ENCODE measurements at places on chromosomes 7 and 10.
A peak's percentile ranks its signal among the peaks of the same experiment; 100 is the strongest.

- H3K36me3 ChIP-seq, result no peaks in the 10 kb centered on the region
- H3K4me3 ChIP-seq, result no peak overlapping the region
- H3K27me3 ChIP-seq, result no peaks in the 10 kb centered on the region
- no peak for DNase-seq
Measured at GRCh38 chr10:24849051-24849450, 103.4 kb downstream of the PRTFDC1 start.

GRCh38 chr7:45704683-45705016 is 130.5 kb downstream of the ADCY1 start:
- H3K27ac ChIP-seq, result no peak overlapping the region
- DNase-seq, result no peak
- H3K4me1 ChIP-seq, result no peaks in the 10 kb centered on the region
- no peaks in the 10 kb centered on the region for H3K27me3 ChIP-seq
- H3K36me3 ChIP-seq, result no peaks in the 10 kb centered on the region

- H3K36me3 ChIP-seq, result no peaks in the 10 kb centered on the region
- peak overlapping the region; percentile 55 for H3K4me3 ChIP-seq
- H3K27me3 ChIP-seq, result no peaks in the 10 kb centered on the region
- peaks cover 15% of the 10 kb centered on the region for H3K4me1 ChIP-seq
- DNase-seq, result no peak
Measured at GRCh38 chr10:7471720-7472367, 61.0 kb upstream of the SFMBT2 start.

DNA sequence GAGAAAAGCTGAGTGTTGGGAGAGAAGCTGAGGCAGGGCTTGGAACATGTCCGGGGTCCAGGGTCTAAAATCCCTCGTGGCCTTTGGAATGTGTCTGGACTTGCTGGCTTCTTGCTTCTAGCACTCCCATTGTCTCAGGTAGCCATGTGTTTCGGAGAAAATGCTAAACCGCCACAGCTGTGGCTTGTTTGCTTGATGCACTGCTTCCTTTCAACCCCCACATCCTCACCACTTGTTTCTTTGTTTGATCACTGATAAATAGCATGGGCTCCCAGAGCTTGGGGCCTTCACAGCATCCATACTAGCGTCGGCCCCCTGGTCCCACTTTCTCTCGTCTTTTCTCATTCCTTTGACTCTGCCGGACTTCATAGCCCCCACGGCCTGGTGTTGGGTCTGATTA is 102.7 kb downstream of the ANKRD26 start:
- H3K4me1 ChIP-seq, result no peaks in the 10 kb centered on the region
- no peak for DNase-seq
- H3K36me3 ChIP-seq, result no peaks in the 10 kb centered on the region
- no peak overlapping the region for H3K4me3 ChIP-seq

- H3K27me3 ChIP-seq, result no peaks in the 10 kb centered on the region
- DNase-seq, result no peak
- H3K4me1 ChIP-seq, result no peaks in the 10 kb centered on the region
- no peak overlapping the region for H3K27ac ChIP-seq
- H3K4me3 ChIP-seq, result no peak overlapping the region
Measured at GRCh38 chr10:106947643-106948042, 216.9 kb downstream of the SORCS1 start.

DNA sequence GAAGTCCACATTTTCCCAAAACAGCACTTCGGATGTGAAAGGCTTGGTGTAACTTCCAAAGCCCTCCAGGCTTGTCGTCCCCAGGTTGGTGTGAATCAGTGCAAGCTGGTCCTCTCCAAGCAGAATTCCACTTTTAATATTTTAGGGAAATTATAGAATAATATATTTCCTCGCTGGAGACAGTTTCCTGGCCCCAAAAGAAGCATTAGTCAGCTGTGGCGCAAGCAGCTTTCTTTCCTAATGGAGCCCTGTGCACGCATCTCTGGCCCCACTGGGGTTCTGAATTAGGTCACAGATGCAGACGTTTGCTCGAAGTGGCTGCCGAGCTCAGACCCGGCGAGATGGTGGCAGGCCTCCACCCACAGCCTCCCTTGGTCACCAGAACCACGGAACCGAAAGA is 33.3 kb upstream of the MNX1 start:
- H3K4me3 ChIP-seq, result no peak overlapping the region
- H3K27ac ChIP-seq, result no peak overlapping the region
- no peaks in the 10 kb centered on the region for H3K4me1 ChIP-seq

GRCh38 chr7:148607151-148607661 is 16.6 kb downstream of the C7orf33 start:
- H3K36me3 ChIP-seq, result no peaks in the 10 kb centered on the region
- H3K4me3 ChIP-seq, result no peak overlapping the region
- no peak for DNase-seq
- H3K4me1 ChIP-seq, result no peaks in the 10 kb centered on the region
- H3K27me3 ChIP-seq, result peaks cover 4% of the 10 kb centered on the region
- no peak overlapping the region for H3K27ac ChIP-seq

DNA sequence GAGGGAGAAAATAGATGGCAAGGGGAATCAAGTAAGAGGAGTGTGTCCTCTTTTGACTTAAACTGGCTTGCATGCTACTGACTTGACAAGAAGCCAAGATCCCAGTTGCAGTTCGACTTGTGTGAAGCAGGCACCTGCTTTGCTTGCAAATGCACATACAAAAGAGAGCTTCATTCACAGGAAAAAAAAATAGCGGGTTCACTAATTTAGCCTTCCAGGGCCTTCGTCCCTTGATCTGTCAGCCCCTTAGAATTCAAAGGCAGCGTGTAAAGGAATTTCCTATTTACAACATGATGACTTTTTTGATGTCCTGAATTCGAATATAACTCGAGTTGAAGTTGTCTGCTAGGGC is 192.1 kb downstream of the CELF2 start:
- DNase-seq, result no peak
- H3K4me3 ChIP-seq, result no peak overlapping the region
- H3K27me3 ChIP-seq, result no peaks in the 10 kb centered on the region
- peaks cover 32% of the 10 kb centered on the region for H3K36me3 ChIP-seq

- no peaks in the 10 kb centered on the region for H3K36me3 ChIP-seq
- H3K27me3 ChIP-seq, result no peaks in the 10 kb centered on the region
- H3K4me1 ChIP-seq, result no peaks in the 10 kb centered on the region
- no peak overlapping the region for H3K27ac ChIP-seq
- no peak for DNase-seq
- no peak overlapping the region for H3K4me3 ChIP-seq
Measured at GRCh38 chr10:127046975-127047877, 142.0 kb downstream of the DOCK1 start.

DNA sequence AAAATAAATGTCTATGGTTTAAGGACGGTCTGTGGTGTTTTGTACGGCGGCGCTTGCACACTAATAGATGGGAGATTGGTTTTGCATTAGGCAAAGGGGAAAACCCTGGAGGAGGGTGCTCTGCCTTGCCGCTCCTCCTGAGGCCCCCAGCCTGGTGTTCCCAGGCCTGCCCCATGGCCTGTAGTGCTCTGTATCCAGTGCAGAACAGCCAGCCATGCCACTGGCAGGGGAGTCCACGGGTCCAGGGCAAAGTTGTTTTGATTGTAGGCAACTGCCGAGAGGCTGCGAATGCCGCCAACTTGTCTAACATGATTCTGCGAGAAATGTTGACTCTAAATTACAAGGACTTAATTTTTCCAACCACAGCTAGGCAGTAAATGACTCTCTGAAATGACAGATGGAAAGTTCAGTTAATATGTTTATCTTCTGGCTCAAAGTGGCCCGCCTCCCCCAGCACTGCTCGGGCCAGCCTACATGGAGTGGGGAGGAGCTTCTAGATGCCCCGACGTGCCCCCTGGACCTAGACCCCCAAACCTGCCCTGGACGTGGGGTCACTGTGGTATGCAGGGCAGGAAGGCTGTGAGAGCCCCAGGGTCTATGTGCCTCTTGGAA is 104.6 kb upstream of the GDF10 start:
- no peaks in the 10 kb centered on the region for H3K4me1 ChIP-seq
- H3K4me3 ChIP-seq, result no peak overlapping the region
- DNase-seq, result no peak
- H3K27me3 ChIP-seq, result no peaks in the 10 kb centered on the region

DNA sequence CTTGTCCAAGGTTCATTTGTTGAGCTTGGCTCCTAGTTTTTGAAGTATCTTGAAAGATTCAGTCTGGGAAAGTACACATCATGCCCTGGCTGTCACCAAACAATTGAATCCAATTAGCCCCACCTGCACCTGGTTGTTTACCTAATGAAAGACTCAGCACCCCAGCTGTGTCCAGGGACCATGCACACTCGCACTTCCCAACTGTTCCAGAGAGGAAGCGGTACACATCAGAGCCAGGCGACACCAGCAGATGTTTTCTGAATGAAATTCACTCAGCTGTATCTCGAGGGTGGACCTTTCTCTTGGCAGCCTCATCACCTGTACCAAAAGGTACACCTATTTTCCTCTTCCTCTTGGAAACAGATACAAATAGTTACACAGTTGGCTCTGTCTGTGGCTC is 216.4 kb upstream of the LRGUK start:
- no peak for DNase-seq
- H3K27me3 ChIP-seq, result no peaks in the 10 kb centered on the region
- no peaks in the 10 kb centered on the region for H3K36me3 ChIP-seq

GRCh38 chr7:4022265-4022664 is 659.8 kb upstream of the FOXK1 start:
- no peaks in the 10 kb centered on the region for H3K36me3 ChIP-seq
- H3K4me3 ChIP-seq, result no peak overlapping the region
- H3K27ac ChIP-seq, result no peak overlapping the region
- no peak for DNase-seq
- no peaks in the 10 kb centered on the region for H3K4me1 ChIP-seq
- no peaks in the 10 kb centered on the region for H3K27me3 ChIP-seq

DNA sequence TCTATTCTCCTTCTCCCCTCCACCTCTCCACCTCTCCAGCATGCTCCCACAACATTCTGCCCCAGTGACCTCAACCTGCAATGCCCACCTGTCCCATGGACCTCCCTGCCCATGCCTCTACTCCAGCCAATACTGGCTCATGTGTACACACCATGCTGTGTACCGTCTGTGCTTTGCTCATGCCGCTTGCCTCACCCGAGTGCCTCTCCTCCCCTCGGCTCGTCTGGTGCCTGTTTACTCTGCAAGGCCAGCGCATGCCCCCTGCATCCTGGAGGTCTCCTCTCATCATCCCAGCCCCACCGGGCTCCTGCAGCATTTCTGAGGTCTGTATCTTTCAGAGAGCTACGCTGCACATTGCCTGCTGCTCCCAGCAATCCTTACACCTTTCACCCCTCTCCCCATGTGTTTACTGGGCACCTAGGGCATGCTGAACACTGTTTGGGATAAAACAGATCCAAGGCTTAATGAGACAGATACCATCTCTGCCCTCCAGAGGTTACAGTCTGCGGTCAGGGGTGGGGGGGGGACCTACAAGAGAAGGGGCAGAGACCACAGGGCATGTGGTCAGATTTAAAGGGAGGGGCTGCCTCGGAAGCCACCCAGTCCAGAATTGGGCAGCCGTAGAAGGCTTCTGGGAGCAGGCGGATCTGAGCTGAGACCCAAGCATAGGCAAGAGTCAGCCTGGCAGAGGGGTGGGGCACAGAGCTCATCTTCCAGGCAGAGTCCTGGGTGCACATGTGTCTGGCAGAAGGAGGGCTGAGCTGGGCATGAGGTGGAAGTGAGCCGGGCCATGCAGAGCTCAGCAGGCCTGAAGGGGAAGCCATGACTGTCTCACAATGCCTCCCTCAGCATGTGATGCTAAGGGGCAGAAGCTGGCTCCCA is 29.6 kb upstream of the PSAP start:
- no peak overlapping the region for H3K27ac ChIP-seq
- no peaks in the 10 kb centered on the region for H3K36me3 ChIP-seq
- H3K4me1 ChIP-seq, result peaks cover 9% of the 10 kb centered on the region
- H3K27me3 ChIP-seq, result no peaks in the 10 kb centered on the region
- H3K4me3 ChIP-seq, result no peak overlapping the region
- DNase-seq, result no peak

DNA sequence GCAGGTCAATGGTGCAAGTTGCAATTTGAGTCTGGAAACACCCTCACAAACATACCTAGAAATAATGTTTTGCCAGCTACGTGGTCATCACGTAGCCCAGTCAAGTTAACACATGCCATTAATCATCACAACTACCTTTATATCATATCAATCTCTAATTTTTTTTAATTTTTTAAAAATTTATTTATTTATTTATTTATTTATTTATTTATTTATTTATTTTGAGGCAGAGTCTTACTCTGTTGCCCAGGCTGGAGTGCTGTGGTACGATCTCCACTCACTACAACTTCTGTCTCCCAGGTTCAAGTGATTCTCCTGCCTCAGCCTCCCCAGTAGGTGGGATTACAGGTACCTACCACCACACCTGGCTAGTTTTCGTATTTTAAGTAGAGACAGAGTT is 52.4 kb upstream of the MACROH2A2 start:
- no peak overlapping the region for H3K4me3 ChIP-seq
- no peak for DNase-seq
- no peaks in the 10 kb centered on the region for H3K27me3 ChIP-seq

DNA sequence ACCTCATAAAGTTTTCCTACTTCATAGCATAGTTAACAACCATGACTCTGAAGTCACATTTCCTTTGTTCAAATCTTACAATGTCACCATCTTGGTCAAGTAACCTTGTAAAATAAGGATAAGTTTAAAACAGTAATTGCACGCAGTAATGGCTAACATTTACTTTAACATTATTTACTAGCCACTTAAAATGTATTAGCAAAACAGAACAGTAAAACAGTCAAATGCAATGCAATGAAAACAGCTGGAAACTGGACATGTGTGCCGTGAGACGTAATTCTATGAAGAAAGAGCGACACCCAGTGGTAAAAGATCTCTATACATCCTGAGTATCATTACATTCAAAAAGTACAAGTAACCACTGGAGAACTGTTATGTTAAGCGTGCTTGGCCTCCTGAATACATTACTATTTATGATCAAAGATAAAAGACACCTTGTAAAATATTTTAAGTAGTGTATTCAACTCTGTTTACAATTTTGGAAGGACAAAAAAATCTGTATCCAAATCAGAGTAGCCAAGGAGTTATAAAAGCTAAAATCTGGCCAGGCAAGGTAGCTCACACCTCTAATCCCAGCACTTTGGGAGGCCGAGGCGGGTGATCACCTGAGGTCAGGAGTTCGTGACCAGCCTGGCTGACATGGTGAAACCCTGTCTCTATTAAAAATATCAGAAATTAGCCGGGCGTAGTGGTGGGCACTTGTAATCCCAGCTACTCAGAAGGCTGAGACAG is 27.2 kb downstream of the ATE1 start:
- H3K27me3 ChIP-seq, result no peaks in the 10 kb centered on the region

GRCh38 chr7:116258734-116259133 is 48.4 kb downstream of the TES start:
- DNase-seq, result no peak
- peaks cover 8% of the 10 kb centered on the region for H3K36me3 ChIP-seq
- no peaks in the 10 kb centered on the region for H3K27me3 ChIP-seq
- no peak overlapping the region for H3K4me3 ChIP-seq

DNA sequence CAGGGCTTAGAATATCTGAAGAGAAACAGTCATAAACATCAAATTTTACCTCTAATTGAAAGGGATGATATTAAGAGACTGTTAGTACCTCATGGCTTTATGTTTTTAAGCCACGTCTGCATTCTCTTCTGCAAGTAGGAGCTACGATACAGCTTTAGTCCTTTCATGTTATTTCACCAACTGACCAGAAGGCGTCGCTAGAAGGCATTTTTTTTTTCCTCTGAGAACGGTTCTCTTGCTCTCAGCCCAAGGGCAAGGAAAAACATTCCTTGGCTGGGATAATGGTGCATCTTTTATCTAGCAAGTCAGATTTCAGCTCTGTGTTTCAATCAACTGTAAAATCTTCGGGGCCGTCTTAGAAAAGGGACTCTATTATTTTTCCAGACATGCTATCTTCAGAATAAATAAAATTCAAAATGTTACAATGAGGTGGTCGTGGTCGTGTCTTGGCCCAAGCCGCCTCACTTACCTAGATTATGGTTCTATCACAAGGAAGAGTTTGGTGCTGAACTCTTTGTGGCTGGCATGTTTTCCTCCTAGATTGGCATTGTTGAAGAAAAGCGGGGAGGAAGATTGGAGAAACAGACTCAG is 41.6 kb upstream of the LYZL2 start:
- no peak overlapping the region for H3K4me3 ChIP-seq
- peak; percentile 26 for DNase-seq
- no peaks in the 10 kb centered on the region for H3K27me3 ChIP-seq

All from CD8-positive, alpha-beta memory T cell (primary cell).